ENCODE measurements at places on chromosomes 2 and 18.
A peak's percentile ranks its signal among the peaks of the same experiment; 100 is the strongest.

DNA sequence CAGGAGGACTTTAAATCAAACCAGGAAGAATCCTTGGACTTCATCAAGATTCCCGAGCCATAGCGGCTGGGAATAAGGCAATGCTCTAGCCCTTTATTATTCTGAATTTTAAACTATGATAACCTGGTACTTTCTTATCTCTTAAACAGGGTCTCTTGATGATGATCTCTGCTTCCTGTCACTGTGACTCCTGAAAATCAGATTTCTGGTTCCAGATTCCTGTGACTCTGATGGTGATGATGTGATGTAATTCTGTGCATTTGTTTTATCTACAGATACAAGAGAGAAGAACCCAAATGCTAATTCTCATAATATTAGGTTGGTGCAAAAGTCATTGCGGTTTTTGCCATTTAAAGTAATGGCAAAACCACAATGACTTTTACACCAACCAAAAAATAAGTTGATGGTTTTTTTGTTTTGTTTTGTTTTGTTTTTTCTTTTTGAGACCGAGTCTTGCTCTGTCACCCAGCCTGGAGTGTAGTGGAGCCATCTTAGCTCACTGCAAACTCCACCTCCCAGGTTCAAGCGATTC lies 116.3 kb upstream of the CREB1 start:
- DNase-seq = no peak

- no peak for DNase-seq
Measured at GRCh38 chr2:27615316-27615715, 13.5 kb downstream of the CCDC121 start.

DNA sequence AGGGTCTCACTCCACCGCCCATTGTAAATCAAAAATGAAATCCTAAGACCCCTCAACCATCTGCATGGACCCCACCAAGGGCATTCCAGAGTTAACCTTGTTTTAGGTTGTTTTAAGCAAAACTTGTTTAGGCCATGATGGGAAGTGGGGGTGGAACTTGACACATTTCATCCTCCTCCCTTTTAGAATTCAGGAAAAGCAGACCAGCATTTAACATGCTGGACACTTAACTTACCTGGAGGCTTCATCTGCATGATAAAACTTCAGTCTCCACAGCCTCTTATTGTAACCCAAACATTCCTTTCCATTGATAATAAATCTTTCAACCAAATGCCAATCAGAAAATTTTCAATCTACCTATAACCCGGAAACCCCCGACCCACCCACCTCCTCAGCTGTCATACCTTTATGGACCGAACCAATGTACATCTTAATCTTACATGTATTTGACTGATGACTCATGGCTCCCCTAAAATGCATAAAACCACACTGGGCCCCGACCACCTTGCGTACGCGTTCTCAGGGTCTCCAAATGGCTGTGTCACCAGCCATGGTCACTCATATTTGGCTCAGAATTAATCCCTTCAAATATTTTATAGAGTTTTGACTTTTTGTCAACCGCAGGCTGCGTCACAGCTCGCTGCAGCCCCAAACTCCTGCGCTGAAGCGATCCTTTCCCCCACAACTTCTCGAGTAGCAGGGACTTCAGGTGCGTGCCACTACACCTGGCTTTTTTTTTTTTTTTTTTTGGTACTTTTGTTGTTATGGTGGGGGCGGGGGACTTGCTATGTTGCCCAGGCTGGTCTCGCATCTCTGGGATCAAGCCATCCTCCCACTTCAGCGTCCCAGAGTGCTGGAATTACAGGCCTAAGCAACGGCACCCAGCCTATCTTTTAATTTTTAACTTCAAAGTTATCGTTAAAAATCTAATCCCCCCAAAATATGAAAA lies 917 bp downstream of the MPPE1 start:
- DNase-seq = no peak

DNA sequence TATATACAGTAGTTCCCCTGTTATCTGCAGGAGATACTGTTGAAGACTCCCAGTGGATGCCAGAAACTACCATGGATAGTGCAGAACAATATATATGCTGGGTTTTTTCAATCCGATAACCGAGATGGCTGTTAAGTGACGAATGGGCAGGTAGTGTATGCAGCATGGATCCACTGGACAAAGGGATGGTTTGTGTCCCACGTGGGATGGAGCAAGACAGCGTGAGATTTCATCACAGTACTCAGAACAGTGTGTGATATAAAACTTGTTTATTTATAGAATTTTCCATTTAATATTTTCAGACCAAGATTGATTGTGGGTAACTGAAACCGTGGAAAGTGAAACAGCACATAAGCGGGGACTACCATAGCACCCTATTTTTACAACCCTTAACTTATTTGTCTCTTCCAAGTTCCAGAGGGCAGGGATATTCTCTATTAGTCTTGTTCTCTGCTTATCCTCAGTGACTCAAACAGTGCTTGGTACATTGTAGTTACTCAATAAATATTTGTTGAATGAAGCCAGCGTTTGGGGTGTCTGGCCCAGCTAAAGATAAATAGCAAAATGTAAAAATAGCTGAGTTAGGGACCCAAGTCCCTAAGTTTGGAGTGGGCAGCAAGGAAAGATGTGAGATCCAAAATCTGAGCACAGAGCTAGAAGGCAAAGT lies 50.0 kb downstream of the RHBDD1 start:
- DNase-seq = no peak

DNA sequence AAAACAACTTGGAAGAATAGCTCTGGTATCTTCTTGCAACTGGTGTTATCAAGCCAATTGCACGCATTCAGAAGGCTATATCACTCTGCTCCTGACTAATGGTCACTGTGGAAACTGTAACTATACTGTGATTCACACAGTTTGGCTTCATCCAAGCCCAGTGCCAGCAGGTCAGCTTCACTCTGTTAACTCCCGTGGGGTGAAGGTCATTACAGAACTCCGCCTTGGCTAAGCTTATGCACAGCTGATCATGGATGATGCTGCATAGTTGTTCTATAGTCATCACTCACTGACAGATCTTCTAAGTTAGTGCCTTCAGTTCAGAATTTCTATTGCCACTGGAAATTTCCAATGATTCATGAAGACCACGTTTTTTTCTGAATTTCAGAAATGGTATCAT lies 497.2 kb upstream of the NETO1 start:
- peak; percentile 65 for DNase-seq

- DNase-seq = no peak
Measured at GRCh38 chr18:51193621-51194287, 3.7 kb downstream of the MEX3C start.

DNA sequence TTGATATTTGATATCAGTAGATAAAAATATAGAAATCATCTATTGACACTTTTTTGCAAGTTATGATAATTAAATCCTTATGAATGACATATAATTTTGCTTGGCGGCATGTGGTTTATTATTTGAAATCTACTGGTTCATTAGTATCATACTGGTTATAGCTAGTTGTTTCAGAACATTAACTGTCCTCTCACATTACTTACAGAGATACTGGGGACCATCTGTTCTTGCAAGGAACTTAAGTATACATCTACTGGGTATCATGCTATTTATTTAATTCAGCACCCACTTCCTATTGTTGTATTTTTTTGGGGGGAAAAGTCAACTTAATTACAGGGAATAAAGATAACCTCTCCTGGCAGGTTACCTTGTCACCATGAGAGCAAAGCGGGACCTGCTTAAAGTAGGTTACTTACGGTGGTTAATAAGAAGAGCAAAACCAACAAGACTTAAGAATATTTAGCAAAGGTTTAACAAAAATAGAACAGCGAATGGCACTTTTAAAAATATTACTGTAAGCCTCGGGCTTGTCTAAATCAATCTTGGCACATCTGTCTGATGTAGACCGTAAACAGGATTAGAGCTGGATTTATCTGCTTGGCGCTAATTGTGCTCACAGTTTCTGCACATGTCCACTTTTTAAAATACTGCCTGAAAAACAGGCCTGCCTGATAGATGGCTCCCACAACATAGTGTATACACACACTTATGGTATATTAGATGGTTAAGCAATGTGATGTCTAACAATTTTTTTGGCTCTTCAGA lies 41.8 kb downstream of the CERKL start:
- DNase-seq = no peak

DNA sequence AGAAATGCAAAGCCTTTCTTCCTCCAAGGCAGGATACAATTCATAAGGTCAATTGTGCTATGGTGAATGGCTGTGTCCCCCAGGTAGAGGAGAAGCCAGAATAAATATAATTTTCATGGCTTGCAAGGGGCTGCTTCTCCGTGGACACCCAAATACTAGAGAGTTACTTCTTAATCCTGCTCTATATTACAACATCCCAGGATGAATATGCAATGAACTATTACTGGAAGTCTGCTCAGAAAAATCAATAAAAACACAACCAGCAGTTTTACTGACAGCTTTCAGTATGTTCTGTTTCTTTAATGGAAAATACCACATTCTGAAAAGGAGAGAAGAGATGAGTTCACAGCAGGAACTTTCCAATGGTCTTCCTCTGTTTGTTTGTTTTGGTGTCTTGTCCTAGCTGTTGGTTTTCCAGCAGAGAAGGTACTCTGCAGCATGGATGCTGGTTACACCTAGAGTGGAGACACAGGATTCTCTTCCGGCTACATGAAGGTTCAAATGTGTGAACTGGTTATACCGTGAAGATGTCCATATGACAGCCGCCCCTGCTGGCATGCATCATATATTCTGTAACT lies 213.0 kb downstream of the PID1 start:
- DNase-seq = no peak

DNA sequence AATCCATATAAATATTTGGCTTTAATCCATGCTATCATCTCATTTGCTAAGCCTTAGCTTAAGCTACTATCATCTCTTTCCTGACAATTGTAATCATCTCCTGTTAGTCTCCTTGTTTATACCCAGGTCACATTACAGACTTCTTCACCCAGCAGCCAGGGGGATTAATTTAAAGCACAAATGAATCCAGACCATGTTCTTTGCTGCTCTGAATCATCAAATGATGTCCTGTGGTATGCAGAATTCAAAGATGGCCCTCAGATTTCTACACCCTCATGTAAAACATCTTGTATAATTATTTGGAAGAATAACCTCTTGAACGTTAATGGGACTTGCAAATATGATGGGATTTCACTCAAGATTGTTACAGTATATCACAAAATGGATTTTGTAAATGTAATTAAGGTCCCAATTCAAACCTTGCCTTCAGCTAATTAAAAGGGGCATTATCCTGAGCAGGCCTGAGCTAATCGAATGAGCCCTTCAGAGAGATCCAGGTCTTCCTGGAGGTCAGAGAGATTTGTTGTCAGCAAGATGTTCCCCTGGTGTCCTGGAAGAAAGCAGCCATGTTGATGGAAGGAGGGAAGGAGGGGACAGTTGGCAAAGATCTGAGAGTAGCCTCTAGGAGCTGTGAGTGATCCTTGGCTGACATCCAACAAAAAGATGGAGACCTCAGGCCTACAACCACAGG lies 241.1 kb upstream of the MMADHC start:
- DNase-seq = no peak

- no peak for DNase-seq
Measured at GRCh38 chr18:904218-905090, at the start of gene ADCYAP1. Gene ADCYAP1, plus strand, starts transcription at chr18:904871. Its CDS starts 516 bp downstream, at chr18:905387.

DNA sequence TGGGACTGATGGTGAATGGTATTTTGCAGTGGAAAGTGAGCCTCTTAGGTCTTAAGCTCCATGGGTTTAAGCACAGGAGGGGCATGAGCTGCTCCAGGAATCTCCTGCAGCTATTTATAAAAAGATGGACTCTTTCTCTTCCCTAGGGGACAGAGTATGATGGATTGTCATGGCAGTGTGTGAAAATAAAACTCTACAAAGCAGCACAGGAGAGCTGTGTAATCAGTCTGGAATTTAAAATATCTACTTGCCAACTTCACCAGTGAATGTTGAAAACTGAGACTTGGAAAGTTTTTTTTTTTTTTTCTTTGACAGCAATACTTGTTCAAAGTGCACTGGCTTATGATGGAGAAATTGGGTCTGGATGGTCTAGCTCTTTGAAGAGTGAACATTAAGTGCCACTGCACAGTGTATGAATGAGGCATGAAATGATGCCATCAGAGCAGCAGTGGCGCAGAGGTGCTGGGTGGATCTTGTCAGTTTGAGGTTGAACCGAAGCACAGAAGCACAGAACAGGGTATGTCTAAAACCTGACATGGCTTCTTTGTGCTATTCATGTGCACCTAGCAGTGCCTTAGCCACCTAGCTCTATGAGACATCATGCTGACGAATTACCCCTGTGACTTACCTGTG lies 245.4 kb downstream of the PTPRM start:
- DNase-seq = peak; percentile 85

- no peak for DNase-seq
Measured at GRCh38 chr2:218872645-218873358, 7.8 kb upstream of the WNT10A start.

GRCh38 chr2:117885308-117885707 lies 70.8 kb downstream of the DDX18 start:
- DNase-seq = no peak

DNA sequence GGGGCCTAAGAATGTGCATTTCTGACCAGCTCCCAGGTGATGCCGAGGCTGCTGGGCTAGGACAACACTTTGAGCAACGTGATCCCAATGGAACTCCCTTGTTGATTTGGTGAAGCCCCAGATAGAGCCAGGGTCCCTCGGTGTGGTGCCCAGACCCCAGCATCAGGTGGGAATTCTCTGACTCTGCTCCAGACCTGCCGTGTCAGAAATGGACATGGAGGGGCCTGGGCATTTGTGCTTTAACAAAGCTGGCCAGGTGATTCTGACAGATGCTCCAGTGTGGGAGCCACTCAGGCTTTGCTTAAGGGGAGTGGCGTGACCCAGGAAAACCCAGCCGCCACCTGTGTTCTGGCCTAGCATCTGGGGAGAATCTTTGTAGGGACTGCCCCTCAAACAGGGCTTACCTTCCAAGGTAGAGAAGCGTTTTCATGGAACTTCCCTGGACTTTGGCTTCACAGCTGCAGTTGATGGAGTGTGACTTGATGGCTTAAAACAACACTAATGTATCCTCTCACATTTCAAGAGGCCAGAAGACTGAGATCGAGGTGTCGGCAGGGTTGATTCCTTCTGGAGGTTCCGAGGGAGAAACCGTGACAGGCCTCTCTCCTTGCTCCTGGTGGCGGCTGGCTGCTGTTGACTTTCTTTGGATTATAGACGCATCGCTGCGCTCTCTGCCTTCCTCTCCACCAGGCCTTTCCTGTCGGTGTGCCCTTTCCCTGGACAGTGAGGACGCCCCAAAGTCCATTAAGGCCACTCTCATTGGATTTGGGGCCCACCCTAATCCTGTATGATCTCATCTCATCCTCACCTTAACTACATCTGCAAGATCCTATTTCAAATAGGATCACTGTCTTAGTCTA lies 57.0 kb upstream of the HDAC4 start:
- DNase-seq = no peak

DNA sequence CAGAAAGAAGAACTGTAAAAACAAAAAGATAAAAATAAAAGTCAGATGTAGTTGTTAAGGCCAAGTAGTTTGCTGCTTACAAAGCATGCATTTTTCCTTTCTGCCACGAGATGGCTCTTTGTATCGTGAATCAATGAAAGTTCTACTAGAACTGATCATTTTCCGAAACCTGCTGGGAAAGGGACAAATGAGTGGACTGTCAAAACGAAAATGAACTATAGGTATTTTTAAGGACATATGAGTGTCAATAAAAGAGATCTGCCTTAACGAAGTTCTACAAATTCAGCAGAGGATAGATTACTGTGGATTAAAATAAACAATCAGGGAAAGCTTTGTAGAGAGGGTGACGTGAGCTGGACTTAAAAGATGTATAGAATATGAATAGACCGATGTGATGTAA lies 15.0 kb upstream of the ELOA2 start:
- peak; percentile 30 for DNase-seq
